ENCODE measurements at places on chromosomes 12 and 14.

DNA sequence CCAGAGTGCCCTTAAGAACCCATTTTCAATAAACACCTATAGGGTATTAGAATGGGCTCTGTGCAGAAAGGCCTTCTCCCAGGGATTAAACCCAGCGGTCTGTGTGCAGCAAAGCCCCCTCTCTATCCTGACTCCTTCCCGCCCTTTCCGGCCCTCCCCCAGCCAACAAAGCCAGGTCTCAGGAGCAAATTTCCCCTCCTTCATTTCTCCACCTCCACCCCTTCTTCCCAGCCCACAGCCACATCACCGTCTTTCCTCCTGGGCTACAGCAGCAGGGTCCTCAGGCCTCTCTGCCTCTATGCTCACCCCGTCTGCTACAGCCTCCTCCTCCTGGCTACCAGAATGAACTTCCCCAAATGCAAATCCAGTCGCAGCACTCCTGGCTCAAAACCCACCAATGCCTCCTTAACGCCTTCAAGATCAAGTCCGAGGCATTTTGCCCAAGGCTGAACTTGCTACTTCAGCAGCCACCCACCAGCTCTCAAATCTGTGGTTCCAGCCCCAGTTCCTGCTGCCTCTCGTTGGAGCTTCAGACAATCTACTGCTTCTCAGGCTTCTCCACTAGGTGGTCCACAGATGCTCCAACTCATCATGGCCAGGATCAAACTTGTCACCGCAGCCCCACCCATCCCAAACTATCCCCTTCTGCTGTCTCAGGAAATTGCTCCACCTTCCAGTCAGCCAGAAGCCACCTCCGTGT, 134.8 kb downstream of the BCL11B start:
- no peak for DNase-seq

DNA sequence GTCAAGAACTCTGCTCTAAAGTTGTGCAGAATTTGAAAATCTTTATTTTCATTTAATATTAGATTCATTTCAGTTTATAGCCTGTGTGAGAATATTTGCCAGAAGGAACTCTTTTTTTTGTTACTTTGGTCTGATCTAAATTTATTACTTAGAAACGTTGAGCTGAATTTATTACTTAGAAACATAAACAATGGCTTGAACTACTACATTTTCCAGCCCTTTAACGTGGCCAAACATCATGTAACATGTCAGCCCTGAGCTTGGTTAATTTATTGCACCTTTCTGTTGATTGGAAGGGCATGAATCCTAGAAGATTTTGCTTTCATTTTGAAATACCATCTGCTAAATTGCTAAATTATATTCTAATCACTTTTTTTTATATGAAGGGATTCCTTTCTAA, 241.4 kb downstream of the TMEM117 start:
- DNase-seq = no peak

DNA sequence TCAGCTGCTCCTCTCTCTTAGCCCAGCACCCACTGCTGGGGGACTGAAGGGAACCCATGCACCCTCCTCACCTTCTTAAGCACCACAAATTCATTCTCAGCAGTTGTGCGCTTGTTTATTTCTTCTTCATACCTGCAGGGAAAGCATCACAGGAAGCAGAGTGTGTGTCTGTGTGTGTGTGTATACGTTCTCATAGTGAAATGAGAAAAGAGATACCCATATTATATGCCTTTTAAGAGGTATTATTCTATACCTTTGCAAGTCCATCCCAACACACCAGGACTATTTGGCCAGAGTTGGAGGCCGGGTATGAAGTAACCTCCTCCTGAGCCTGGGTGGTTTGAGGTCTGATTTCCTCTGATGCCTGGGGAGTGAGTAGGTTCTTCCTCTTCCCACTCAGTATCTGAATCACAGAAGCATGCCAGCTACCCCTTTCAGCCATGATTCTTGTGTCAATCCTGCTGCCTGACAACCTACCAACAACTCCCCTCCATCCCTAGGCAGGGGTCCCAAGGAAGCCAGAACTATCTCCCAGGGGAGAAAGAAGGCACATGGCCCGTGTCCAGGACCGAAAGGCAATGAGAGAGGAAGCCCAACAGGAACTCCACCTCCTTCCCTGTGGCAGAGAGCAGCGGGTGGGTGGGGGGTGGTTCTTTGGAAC, 3.0 kb downstream of the KRT73 start:
- DNase-seq = no peak

- no peak for DNase-seq
These were observed 155.6 kb downstream of the ETV6 start for GRCh38 chr12:11805043-11805442.

DNA sequence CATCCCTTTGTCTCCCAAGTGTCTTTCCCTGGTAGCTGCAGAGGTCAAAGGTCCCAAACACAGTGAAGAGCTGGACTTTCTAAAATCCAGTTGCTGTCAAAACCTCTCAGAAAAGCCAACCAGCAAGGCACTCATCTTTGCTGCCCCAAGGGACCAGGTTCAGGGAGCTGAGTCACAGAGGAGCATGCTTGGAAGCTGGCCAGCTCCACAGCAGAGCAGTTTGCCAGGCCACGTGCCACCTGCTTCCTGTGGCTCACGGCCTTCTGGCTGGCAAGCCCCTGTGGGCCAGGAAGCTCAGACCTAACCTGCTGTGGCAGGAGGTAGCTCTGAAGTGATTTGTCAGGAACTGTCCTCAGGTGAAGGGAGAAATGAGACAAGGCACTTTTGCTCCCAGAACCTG, 3.6 kb downstream of the ISCU start:
- DNase-seq = no peak

DNA sequence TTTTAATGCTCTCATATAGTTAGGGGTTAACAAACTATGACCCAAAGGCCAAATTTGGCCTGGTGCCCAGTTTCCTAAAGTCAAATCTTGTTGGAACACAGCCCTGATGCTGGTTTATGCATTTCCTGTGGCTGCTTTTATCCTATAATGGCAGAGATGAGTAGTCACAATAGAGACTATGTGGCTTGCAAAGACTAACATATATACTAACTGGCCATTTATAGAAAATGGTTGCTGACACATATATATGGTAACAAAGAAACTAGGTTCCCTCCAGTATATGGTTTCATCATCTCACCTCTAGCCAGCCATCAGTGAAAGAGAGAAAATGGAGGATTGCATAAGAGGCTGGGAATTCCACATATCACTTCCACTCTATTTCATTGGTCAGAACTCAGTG, 10.8 kb downstream of the NAV3 start:
- no peak for DNase-seq

- DNase-seq = no peak
These were observed 9.6 kb upstream of the GPR84 start for GRCh38 chr12:54373649-54374561.

GRCh38 chr14:83826838-83827237, 1703.1 kb upstream of the FLRT2 start:
- no peak for DNase-seq

GRCh38 chr12:19654650-19655376, 215.5 kb downstream of the AEBP2 start:
- no peak for DNase-seq

- DNase-seq = peak; percentile 94
These were observed at the start of gene REC8 for GRCh38 chr14:24171422-24172260. Gene REC8, plus strand, starts transcription at chr14:24172080. Its CDS starts 473 bp downstream, at chr14:24172553.

DNA sequence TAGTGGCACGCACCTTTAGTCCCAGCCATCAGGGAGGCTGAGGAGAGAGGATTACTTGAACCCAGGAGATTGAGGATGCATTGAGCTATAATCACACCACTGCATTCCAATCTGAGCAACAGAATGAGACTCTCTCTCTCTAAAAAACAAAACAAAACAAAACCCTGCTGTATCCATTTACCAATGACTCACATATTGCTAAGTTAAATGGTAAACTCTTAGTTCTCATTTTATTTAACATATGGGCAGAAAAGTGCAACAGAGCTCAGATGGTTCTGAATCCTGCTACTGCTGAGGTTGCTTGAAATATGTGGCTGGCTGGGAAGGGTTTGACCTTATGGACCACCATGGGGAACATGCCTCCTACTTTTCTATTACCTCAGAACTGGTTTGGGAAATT, 33.7 kb upstream of the CCNT1 start:
- no peak for DNase-seq

- no peak for DNase-seq
These were observed 8.2 kb downstream of the ALDH1L2 start for GRCh38 chr12:105076098-105076497.
